H4 (cell line): ENCODE measurements at places on chromosomes 11 and 22. TPM values are rescaled to one million over a fixed set of nuclear protein-coding genes. Genes with fewer than 3 reads are reported as not detected.
A peak's percentile ranks its signal among the peaks of the same experiment; 100 is the strongest.

SERPING1 gene
- 1.2 and 8.3 TPM in 2 replicates for total RNA-seq

XKR3 gene
- total RNA-seq: 0.06 TPM in 1 of 2 replicates, not detected in the other

RAG1 gene
- total RNA-seq: 0.23 and 0.39 TPM in 2 replicates

KRTAP5-1 gene
- total RNA-seq: not detected in 2 replicates

DNA sequence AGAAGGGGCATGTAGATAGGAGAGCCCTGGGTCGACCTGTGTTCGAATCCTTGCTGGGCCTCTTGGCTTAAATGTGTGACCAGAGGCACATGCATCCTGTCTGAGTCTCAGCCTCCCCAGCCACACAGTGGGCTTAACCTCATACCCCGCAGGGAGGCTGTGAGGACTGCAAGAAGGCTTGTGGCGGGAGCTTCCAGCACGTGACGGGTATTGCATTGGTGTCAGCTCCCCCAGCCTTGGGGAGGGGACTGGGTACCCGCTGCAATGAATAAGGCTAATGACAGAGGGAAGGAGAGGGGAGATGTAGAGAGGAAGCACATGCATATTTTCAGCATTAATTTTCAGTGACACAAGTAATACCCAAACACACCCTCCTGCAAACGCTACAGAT is 8.1 kb downstream of the RASD2 start:
- DNase-seq: no peak

GRCh38 chr11:44139565-44140330 is 44.3 kb downstream of the EXT2 start:
- DNase-seq: no peak

DNA sequence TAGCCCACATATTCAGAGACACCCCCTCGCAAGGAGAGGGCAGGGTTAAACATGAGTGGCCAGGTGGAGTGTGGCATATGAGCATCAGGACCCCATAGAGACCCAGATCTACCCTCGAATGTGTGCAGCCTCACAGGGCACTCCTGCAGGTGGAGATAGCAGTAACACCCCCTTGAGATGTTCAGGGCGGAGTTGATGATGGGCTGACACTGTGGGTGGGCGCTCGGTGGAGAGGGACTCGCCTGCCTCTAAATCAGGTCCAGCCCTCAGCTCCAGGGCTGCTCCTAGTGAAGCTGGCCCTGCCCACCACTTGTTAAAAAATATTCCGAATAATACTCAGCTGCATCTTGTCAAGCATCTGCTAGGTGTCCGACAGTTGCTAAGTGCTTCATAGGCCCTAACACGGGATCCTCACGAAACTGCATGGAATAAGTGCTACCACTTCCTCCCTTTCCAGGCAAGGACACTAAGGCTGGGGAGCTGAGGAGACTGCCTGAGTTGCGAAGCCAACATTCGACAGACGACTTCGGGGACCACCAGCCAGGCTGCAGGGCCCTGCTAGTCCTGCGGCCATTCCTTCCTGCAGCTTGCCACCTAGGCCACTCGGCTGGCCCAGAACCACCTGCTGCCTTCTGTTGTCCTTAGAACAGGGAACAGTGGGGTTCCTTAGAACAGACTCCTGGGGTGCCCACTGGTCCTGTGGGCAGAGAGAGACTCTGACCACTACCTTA is 74.0 kb upstream of the WNT11 start:
- no peak for DNase-seq

- no peak for DNase-seq
Measured at GRCh38 chr11:47130543-47130942, 46.1 kb downstream of the ARFGAP2 start.

- DNase-seq: no peak
Measured at GRCh38 chr11:47499161-47499560, 50.2 kb upstream of the RAPSN start.

DNA sequence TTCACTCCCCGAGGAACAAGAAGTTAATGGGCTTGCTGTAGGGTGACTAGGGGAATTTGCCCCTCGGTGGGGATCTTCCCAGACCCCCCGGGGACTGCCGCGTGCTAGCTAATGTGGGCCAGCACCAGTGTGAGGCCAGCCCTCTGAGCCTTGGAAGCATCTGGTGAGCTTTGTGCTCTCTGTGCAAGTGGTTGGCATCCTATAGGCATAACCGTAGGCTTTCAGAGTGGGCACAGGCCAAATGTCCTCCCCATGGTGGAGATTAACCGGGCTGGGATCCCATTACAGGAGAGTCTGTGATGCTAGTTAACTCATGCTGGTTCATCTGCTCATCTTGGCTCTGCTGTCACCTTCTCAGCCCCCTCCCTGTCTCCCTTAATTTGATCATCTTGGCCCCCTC is 125.7 kb downstream of the TRIM29 start:
- DNase-seq: no peak

DNA sequence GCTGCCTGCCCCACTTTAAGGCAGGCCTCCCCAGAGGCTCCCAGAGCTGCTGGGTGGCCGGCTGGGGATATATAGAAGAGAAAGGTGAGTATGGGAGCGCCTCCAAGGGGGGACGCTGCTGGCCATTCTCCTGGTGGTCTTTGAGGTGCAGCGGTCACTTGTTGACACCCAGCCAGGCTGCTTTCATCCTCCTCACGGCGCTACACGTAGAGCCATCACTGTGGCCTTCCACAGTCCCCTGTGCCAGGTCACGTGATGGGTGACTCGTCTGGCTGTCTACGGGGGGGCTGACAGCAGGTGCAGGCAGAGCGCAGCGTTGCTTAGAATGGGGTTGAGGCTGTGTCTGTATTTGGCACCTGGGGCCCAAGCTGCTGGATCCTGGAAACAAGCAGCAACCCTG is 1.9 kb downstream of the ACR start:
- DNase-seq: no peak

- no peak for DNase-seq
Measured at GRCh38 chr11:62921573-62922188, 518 bp upstream of the CHRM1 start.

DNA sequence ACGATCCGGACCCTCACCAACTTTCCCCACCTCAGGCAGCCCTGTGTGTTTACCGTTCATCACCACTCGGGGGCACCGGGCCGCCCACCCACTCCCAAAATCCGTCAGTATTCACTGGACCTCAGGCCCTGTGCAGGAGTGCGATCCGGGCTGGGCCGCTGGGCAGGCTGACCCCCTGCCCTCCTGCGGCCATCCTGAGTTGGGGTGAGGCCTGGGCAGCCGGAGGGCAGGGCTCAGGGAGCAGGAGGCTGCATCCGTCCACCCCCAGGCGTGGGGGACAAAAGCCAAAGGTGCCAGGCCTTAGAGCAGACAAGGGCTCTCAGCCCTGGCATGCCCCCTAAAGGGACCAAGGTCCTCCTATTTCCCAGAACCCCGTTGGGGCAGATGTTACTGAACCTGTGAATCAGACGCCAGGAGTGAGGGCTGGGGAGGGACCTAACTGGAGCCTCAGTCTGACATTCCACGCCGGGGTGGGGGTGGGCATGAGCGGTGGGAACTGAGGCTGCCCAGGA is 16.8 kb upstream of the TMEM191C start:
- DNase-seq: no peak

DNA sequence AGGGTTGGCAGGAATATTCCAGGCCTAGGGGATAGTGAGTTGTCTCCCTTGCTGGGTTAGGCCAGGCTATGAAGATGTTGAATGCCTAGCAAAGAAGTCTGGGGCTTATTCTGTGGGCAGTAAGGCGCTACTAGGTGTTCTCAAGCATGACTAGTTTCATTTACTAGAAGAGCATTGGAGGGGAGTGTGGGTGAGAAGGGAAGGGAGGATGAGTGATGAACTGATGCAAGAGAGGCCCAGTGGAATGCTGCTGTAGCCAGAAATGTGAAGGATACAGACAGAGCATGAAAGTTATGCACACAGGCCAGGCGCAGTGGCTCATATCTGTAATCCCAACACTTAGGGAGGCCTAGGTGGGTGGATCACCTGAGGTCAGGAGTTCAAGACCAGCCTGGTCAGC is 33.5 kb downstream of the POU2F3 start:
- DNase-seq: no peak

- no peak for DNase-seq
Measured at GRCh38 chr11:15059132-15059915, 14.1 kb upstream of the CALCB start.

- DNase-seq: no peak
Measured at GRCh38 chr22:39303358-39303757, 16.1 kb downstream of the RPL3 start.

GRCh38 chr11:128913806-128914205 is 22.6 kb downstream of the KCNJ5 start:
- no peak for DNase-seq

GRCh38 chr22:42428025-42428424 is 4.2 kb downstream of the NFAM1 start:
- DNase-seq: no peak

DNA sequence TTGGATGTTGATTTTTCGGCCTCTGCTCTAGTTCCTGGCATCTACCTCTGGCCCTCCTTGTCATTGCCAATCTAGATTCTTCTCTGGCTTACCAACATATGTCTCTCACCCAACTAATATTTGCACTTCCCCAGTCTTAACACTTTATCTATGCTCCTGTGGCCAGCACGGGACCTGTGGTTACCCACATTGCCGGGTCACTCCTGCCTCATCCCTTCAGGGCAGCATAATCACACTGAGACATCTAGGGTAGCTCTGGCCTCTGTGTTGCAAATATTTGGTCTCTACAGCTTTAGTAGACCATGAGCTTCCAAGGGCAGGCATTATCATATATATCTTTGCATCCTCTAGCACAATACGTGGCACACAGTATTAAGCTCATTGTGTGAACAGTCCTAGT is 182.0 kb upstream of the ARHGAP20 start:
- DNase-seq: no peak

DNA sequence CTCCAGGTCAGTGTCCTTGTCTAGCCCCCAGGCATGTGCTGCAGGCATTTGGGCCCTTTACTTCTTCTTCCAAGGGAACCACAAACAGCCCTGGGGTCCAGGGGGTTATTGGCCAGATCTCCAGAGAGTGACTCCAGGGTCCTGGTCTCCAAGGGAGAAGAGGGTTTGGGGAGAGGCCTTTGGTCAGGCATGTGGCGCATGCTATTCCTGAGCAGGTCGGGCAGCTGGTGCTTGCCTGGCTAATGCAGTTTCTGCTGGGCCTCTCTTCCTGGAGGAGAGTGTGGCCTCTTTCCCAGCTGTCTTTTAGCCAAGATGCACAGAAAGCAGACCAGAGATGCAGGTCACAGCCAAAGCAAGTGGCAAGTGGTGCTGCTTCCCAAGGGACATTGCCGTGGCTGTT is 3.8 kb upstream of the RFPL2 start:
- DNase-seq: no peak

GRCh38 chr11:18853086-18853720 is 61.6 kb upstream of the PTPN5 start:
- DNase-seq: peak; percentile 38

DNA sequence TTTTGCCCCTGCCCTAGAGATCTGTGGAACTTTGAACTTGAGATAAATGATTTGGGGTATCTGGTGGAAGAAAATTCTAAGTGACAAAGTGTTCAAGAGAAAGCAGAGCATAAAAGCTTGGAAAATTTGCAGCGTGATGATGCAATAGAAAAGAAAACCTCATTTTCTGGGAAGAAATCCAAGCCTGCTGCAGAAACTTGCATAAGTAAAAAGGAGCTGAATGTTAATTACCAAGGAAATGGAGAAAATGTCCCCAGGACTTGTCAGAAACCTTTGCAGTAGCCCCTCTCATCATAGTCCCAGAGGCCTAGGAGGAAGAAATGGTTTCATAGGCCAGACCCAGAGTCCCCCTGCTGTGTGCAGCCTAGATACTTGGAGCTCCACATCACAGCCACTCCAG is 686.9 kb downstream of the FAM181B start:
- DNase-seq: peak; percentile 48
